ENCODE measurements at places on chromosomes 16 and 17.

DNA sequence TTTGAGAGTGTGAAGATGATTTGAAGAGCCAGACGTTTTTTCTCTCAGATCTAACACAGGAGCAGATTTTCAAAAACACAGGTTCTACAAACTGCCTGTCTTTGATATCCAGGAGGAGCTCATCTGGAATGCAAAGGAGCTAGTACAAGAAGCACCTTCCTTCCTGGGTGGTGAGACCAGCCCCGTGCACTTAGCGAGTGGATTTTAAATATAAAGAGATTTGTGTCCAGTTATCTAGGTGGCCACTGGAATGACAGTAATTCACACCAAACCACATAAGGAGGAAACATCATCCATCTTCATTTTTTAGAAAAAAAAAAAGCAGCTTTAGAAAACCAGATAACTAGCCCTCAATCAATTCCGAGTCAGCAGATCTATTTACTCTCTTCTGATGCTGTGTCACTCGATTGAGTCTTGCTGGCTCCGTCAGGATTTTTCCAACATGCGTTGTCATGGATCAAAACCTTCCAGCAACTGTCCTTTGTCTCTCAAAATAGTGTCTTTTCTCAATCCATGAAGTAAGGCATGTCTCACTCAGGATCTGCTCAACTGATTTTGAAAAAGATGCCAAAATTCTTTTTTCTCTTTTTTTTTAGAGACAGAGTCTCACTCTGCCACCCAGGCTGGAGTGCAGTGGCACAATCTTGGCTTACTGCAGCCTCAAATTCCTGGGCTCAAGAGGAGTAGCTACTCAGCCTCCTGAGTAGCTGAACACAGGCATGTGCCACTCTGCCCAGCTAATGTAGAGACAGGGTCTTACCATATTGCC, 451.2 kb upstream of the PSMD7 start:
- DNase-seq, result no peak

- DNase-seq, result no peak
These were observed 82.8 kb upstream of the GNG13 start for GRCh38 chr16:883340-883739.

GRCh38 chr16:6209355-6209930, 1111.8 kb upstream of the EEF2KMT start:
- no peak for DNase-seq

DNA sequence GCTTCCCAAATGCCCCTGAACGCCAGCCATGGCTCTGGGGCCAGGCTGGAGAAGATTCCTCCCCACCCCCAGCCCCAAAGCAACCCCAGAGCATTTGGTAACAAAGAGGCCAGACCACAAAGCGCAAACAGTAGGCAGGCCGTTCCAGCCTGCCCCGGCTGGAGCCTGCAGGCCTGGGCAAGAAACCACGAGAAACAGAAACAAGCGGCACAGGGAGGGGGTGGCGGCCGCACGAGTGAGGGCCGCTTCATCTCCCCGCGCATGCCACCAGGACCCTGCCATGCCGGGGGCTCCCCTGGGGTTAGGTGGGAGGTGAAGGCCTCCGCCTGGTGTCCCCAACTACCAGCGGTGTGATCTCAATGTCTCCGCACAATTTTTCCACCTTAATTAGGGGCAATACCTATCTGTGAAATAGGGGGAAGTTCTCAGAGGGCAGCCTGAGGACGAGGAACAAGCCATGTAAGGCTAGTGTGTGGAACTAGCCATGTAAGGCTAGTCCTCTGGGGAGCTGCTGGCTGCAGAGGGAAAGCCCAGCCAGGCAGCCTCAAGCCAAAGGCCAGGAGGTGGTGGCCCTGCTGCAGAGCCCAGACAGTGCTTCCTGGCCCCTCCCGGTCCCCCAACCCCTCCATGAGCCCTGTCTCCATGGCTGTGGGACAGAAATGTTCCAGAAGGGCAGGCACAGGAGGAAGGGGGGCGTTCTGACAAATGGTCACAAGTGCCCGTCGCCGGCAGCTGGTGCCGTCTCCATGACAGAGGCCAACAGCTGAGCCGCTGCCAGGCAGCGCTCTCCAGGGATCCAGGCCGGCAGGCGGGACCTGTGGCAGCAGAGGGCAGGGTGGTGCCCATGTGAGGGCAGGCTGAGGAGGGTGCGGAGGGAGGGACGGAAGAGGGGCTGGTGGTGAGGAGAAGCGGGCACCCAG, 14.5 kb upstream of the MTSS2 start:
- no peak for DNase-seq

- DNase-seq, result no peak
These were observed 396 bp upstream of the HOXB7 start for GRCh38 chr17:48611213-48611612.

DNA sequence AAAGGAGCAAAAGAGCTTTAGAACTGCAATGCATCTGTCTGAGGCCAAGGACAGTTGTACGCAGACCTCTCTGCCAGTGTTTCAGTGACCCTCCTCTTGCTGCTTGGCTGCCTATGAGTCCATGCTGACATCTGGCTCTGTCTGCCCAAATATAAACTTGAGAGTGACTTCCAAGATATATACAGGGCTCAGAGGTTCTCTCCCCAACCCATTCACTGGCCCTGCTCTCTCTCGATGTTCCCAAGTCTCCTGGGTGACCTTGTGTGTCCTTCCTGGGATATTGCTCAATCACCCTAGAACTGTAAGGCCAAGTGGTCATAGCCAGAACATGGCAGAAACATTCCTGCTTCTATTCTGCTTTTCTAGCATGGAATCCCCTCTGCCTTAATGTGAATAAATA, 716.3 kb downstream of the WWOX start:
- DNase-seq, result no peak

DNA sequence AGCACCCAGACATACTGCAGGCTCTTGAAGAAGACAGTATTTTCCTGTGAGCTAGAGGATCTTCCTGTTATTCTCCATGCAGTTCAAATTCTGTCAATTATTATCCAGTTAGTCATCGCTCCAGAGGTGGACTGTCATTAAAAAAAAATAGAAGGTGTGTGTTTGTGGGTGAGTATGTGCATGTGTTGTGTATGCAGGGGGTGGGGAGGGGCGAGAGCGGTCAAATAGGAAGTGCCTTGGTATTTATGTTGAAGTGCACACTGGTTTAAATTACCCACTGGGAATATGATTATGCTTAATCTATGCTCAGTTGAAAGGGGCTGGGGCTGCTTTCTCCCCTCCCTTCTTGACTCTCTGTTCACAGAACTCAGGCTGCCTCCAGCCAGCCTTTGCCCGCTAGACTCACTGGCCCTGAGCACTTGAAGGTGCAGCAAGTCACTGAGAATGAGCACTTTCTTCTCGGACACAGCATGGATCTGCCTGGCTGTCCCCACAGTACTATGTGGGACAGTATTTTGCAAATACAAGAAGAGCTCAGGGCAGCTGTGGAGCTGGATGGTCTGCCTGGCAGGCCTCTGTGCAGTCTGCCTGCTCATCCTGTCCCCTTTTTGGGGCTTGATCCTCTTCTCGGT, at the start of gene HSD17B2:
Gene HSD17B2 (plus strand): TSS at position 273 of the 632 bp plus-strand sequence. CDS start 172 bp downstream, at position 445.
- DNase-seq, result no peak

DNA sequence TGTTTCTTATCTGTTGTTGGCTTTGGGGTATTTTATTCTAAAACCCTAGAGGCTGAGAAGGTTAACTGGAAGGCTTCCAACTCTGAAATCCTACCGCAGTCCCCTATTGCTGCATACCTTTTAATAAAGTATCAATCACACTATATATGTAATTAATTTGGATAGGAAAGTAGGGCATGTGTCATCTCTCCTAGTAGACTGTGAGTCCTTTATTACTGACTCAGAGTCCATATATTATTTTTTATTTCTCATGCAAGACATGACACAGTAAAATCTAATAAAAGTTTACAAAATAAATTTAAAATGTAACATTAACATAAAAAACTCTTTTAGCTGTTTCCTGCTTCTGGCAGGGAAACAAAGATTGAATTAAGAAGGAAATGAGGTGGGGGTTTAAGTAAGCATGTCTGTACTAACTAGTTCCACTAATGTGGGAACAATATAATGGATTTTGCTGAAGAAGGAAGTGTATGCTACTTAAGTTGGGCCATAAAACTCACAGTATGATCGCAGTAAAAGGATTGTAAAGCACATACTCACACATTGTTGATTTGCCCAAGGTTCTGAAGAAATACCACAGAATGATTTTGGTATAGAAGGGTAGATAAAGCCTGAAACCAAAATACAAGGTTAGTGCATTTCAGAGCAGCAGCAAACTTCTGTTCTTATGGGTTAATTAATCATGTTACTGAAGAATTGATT, 97.6 kb upstream of the HLF start:
- DNase-seq, result no peak

GRCh38 chr16:84144209-84144858, 643 bp downstream of the HSDL1 start:
- DNase-seq, result peak; percentile 60

DNA sequence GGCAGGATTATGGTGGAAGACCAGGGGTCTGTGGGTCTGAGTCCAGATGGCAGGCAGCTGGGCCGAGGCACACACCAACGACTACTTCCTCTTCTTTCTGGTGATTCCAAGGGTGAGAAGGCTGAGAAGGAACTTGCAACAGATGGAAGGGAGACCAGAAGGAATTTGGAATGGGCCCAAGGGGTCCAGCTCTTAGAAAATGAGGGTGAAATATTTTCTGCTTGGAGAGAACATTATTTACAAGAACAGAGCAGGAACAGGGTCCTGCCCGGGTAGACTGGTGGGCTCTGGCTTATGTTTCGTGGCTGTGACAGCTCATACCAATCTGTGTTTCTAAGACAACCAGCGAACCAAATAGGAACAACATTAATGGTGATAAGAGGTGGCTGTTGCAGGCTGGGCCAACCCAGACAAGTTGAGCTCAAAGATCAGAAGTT, 36.6 kb downstream of the CCDC42 start:
- no peak for DNase-seq

DNA sequence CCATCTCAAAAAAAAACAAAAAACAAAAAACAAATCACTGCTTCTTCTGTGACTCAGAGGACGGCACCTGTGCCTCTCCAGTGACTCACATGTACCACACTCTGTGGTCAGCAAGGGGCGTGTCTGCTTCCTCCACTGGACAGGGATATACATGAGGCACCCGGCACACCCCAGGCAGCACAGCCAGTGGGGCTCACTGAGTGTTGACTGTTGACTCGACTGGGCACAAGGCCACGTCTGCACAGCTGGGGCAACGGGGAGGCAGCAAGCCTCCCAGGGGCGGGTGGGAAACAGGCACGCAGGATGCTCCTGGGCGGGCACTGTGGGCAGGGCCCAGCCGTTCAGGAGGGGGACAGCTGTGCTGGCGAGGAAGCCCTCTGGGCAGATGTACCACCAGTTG, 64.1 kb downstream of the TIMM22 start:
- peak; percentile 42 for DNase-seq

DNA sequence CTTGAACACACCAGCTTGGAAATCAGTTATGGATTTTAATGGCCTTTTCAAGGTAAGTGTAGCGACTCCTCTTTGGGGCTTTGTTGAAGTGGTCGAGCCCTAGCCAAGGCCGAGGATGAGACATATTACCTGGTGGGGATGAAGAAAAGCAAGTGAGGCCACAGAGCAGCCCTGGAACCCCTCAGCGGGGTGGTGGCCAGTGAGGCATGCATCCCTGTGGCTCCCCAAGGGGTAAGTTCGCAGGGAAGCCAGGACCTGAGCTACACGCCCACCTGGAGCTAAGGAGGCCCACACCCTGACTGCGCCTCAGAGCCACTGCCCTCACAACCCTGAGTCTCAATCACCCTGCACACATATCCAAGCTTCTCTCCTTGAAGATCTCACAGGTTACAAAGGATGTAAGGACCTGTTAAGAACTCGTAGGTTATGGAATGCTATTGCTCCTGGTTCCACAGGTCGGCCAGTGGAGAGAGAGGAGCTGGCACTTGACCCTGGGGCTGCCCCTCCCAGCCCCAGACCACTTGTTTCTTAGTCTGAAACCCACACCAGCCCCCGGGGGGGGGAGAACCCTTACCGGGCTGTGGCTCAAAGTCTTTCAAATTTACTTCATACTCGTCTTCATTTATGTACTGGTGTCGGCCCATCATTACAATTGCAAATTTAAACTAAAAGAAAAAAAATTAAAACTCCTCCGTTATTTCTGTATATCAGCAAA, 12.0 kb downstream of the LITAFD start:
- DNase-seq, result no peak

DNA sequence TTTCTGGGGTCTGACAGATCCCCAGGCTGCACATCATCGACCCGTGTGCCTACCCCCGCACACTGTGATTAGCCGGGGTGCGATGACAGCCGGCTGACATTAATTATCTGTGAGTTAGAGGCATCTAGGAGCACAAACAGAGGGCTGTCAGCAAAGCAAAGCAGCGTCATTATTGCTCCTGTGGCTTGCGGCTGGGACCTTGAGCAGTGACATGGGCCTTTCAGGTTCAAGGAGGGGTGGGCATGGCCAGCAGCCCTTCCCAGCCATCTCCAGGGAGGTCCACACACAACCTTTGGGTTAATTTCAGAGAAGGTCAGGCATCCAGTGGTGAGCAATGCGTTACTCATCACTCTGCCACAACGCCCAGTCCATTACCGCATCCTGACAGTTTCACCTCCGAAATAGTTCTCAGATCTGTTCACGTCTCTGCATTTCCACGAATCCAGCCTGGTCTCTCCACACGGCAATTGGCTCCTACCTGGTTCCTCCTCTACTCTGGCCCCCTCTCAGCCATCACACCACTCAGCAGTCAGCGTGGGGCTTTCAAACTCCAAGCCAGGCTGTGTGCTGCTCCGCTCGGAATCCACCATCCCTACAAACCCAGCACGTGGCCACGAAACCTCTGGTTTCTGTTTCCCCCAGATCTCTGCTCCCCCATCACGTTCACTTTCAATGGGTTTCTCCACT, 249.7 kb upstream of the C16orf82 start:
- no peak for DNase-seq
